SK-N-DZ (cell line): ENCODE measurements at places on chromosomes 1 and 21.
A peak's percentile ranks its signal among the peaks of the same experiment; 100 is the strongest.

DNA sequence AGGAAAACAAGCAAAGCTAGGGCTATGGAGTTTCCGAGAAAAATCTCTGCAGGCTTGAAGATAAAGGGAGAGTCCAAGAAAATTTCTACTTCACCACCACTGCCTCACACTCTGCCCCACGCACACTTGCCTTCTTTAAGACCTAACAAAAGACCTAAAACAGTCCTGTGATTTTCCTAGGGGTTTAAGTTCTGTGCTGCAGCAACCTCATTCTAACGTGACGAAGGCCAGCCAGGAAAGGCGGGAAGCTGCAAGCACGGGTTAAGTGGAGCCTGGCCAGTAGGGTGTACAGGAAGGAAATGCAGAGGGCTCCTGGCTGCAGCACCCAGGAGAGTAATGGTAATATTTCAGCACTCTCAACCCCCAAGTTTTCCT, 1.5 kb downstream of the SPATA6 start:
- peak; percentile 47 for DNase-seq

DNA sequence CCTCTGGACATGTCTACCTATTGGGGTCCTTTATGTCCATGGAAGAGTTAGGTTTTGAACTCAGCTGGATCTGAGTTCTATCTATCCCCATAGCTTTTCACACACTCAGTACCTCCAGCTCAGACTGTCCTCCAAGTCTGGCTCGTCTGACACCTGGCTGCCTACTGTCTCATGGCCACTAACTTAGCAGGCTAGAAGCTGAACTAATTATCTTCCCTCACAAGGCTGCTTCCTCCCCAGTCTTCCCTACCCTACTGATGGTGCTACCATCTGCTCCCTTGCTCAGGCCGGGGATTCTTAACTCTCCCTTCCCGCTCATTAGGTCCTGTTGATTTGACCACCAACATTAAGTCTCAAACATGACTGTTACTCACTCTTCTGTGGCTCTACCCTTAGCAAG, 13.4 kb downstream of the VANGL2 start:
- DNase-seq = no peak

DNA sequence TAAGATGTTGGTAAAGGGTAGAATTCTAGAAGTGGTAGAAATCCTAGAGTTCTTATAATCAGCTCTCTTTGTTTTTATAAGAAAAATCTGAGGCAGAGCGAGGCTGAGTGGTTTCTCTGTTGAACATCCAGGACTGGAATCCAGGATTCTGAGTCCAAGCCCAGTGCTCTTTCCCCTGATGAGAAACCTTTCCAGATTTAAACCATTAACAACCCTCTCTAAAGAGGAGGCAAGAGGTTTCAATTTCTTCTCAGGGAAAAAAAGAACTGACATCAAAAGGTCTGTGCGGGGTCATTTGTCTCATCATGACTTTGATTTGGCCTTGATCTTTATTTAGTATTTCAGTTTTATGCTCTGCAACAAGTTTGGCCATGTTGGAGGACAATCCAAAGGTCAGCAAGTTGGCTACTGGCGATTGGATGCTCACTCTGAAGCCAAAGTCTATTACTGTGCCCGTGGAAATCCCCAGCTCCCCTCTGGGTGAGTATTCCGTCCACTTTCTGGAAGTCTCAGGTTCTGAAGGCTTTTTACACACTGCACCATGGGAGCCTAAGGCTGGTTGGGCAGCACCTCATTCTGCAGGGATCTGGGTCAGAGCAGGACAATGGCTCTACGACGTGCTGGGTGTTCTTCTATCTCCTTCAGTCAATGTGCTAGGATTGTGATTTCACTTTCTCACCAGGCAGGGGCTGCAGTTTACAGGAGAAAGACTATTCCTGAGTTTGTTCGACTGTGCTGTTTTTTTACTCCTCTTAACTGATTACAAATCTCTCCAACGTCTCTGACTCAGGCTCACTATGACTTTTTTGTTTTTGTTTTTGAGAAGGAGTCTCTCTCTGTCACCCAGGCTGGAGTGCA, 18.9 kb upstream of the CCT8 start:
- no peak for DNase-seq

- DNase-seq = no peak
These were observed 123.5 kb downstream of the PATJ start for GRCh38 chr1:61865646-61866220.

- DNase-seq = no peak
These were observed 9.7 kb upstream of the PRELP start for GRCh38 chr1:203465948-203466347.

DNA sequence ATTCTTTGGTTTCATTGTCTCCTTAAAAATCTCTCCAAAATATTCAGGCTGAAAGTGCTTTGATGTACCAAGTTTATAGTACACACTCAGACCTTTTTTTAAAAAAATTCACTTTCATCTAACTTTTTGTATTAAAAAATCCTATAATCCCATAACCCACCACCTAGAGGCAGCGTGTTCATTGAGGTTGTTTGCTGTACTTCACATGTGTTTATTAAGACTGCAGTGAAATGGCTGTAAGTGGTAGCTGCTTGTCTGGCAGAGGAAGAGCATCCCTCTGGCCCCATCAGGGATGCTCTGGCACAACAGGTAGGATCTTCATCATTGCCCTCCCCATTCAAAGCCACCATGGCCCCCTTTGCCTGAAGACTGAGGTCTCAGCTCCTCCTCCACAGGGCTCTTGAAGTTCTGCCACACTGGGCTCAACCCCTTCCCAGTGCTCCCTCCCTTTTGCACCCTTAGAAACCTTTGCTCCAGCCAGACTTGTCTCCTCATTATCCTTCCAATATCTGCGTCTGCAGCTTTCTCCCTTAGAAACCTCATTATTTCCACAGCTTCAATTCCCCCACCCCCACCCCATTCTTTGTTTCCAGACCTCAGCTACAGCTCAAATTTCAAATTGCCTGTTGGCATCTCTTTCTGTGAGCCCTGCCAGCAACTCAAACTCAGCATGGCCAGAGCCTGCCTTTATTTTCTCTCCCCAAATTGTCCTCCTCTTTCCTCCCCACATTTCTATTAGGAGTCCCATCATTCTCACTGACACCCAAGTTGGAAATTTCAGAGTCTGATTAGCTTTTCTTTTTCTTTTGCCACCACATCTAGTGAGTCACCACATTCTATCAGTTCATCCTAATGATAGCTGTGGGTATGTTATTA, 369.6 kb upstream of the USP24 start:
- DNase-seq = peak; percentile 49

DNA sequence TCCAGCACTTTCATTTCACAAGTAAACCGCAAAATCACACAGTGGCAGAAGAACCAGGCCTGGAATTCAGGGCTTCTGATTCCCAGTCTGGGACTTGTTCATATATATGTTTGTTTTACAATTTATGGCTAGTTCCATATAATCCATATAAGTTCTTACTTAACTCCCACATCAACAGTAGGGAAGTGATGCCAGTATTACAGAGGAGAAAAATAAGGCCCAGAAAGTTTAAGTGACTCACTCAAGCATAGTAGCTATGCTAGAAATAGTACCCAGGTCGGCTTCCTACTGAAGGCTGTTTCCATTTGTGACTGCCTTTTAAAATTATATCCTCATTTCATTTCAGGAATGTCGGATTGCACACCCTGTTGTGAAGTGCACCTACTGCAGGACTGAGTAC, 1.4 kb downstream of the FAM76A start:
- no peak for DNase-seq

- no peak for DNase-seq
These were observed 5.2 kb downstream of the FAAH start for GRCh38 chr1:46399307-46399706.

GRCh38 chr1:110312188-110313121, 26.7 kb upstream of the RBM15 start:
- DNase-seq = peak; percentile 66

DNA sequence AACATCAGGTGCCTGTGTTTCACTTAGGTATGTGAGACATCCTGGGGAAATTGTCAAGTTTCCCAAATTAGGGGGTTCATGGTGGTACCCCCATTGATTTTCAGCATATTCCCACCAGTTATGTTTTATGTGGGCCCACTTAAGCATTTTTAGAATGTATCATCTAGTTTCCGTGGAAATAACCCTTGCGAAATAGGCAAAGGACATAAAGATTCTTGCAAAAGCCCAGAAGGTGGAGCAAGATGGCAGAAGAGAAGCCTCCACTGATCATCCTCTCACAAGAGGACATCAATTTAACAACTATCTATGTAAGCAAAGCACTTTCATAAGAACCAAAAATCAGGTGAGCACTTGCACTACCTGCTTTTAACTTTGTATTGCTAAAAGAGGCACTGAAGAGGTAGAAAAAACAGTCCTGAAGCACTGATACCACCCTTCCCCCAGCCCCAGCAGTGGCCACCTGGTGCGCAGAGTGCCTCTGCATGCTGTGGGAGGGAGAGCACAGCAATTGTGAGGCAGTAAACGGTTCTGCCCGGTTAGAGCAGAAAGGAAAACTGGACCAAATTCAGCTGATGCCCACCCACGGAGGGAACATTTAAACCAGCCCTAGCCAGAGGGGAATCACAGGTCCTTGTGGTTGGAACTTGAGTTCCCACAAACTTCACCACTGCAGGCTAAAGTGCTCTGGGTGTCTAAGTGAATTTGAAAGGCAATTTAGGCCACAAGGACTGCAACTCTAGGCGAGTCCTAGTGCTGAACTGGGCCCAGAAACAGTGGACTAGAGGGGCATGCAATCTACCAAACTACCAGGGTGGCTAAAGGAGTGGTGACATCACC, 23.2 kb downstream of the MCOLN2 start:
- no peak for DNase-seq

DNA sequence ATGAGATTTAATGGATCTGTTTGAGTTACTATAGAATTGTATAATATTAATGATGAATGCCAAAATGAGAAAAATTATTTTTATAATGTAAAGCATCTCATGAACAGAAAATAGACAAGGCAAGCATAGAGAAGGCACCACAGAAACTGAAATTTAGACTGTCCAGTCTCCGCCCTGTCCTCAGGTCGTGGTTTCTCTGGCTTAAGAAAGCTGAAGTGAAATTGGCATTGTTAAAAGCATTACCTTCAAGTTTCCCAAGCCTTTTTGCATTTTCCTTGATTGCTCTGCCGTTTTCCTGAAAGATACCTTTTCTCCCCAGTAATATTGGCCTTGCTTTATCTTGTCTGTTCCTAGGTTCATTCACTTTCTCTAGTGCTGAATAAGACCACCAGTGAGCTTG, 58.0 kb downstream of the VPS13D start:
- DNase-seq = no peak
